ENCODE measurements at places on chromosomes 4 and X. TPM values are rescaled to one million over a fixed set of nuclear protein-coding genes. Genes with fewer than 3 reads are reported as not detected.

Gene RBMXL3
- total RNA-seq, result not detected

Gene PLRG1
- 52.0 TPM for total RNA-seq

Gene SLC10A4
- total RNA-seq, result not detected

Gene SHOX
- total RNA-seq, result not detected

Gene BTC
- total RNA-seq, result under 0.01 TPM

Gene CORIN
- total RNA-seq, result 0.12 TPM

Gene FAM193A
- 6.8 TPM for total RNA-seq

Gene HTR2C
- not detected for total RNA-seq

Gene TIMP1
- 1,203 TPM for total RNA-seq

Gene SERTM2
- total RNA-seq, result not detected

Gene SPATA4
- 0.15 TPM for total RNA-seq

Gene PRSS12
- total RNA-seq, result 13.0 TPM

Gene HSPA4L
- 2.3 TPM for total RNA-seq

Gene MAP7D2
- total RNA-seq, result not detected

Gene TMEM150C
- 1.5 TPM for total RNA-seq

Gene CLTRN
- total RNA-seq, result not detected

Gene RASSF6
- not detected for total RNA-seq

Gene FGFR3
- 0.83 TPM for total RNA-seq

All from smooth muscle cell of the coronary artery (primary cell).